ENCODE measurements at places on chromosomes 7 and 10.

- peak; percentile 12 for DNase-seq
Measured at GRCh38 chr7:43462836-43463235, 120.1 kb upstream of the STK17A start.

- peak; percentile 47 for DNase-seq
Measured at GRCh38 chr10:91590142-91590903, 42.5 kb downstream of the PPP1R3C start.

DNA sequence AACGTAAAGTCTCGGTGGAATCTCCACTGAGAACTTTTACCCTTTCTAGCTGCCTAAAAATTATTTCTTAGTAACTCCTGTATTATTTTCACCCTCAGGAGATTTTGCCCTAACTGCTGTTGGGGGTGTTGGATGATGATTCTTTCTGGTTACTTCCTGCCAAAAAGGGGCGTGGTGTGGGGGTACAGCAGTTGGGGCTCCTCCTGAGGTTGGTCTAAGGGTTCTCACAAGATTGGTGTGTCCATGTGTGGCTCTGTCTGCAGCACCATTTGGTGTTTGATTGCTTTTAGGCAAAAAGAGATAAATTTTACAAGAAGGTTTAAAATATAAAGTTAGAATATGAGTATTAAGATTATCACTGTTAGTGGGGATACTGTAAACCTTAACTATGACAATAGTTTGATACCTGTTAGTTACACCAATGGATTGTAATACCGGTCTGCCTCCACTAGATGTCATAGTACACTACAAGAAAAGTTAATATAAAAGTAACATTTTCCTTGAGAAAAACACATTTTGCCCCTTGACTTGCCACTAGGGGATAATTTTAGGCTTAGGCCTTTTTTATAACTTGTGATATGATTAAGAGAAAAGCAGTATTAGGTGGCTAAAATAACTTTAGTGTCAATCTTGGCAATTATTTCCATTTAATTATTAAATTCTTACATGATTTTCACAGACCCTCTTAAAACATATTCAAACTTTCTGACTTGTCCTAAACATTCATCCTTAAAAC, 928.7 kb downstream of the IPMK start:
- no peak for DNase-seq

DNA sequence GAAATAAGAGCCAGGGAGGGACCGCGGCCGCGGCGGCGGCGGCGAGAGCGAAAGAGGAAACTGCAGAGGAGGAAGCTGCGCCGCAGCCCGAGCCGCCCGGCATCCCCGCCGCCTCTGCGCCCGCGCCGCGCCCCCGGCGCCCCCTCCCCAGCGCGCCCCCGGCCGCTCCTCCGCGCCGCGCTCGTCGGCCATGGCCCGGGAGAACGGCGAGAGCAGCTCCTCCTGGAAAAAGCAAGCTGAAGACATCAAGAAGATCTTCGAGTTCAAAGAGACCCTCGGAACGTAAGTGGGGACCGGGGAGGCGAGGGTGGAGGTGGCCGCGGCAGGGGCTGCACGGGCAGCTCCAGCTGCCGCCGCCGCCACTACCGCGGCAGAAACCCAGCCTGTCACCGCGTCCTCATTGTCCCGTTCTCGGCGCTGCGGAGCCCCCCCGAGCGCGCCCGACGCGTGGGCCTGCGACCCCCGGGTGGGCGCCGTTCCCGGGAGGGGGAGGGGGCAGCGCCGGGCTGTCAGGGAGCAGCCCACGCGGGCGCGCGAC, 351 bp downstream of the CAMK1D start:
- no peak for DNase-seq

GRCh38 chr7:15684111-15684800, 2.2 kb downstream of the MEOX2 start:
- DNase-seq = no peak

- DNase-seq = no peak
Measured at GRCh38 chr10:81034383-81034782, 496.7 kb downstream of the SH2D4B start.

DNA sequence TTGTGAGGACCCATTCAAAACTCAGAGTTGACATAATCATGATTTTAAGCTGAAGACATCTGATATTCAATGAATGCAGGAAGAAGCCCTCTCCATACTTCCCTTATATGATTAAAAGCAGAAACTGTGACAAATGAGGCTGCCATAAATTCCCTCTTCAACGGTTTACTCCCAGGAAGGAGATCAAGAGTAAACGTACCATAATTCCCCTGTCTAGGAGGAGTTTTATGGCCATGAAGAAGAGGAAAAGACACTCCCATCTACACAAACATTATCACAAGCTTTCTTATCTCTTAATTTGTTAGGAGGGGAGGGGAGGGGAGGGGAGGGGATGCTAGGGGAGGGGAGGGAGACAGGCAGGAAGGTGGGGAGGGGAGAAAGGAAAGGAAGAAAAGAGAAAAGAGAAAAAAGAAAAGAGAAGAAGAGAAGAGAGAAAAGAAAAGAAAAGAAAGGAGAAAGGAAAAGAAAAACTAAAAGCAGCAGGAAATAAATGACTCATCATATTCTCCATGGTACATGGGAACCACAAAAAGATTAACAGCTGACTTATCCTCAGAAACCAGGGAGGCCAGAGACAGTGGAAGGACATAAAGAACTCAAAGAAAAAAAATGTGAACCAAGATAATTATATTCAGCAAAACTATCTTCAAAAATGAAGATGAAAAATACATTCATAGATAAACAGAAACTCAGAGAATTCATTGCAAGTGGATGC, 121.6 kb downstream of the ALOX5 start:
- no peak for DNase-seq

DNA sequence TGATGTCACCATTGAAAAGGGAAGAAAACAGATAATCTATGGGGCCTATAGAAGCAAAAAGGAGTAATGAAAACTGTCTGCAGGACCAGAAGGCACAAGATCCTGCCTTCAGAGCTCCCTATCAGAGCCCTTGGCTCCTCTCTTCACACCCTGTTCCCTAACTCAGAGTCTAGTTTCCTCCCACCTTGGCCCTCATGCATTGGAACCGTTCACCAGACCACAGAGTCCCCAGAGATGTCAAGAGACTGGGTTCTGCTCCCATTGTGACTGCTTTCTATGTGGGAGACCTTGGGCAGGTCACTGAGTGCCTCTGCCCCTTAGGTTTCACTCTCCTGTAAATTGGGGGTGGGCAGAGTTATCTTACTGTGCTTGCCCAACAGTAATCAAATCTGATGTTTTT, 80.1 kb upstream of the RPA3 start:
- DNase-seq = no peak

All from left lung (tissue), 14 donors.